ENCODE measurements at places on chromosomes 7 and 10.

DNA sequence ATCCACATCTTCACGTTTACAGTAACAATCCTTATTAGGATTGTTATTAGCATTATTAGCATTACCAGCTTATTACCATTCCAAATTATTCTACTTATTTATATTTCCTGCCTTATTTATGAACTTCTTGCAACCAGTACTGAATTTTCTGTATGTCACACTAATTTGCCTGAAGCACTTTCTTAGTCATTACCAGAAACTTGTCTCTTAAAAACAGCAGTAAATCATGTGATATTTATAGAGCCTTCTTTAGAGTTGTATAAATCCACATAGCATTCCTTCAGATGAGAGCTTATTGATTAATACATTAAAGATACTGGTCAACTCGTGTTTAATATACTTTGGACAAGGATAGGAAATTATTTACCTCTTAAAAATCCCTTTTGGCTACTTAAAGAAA, 618.6 kb downstream of the SUGCT start:
- DNase-seq: no peak

DNA sequence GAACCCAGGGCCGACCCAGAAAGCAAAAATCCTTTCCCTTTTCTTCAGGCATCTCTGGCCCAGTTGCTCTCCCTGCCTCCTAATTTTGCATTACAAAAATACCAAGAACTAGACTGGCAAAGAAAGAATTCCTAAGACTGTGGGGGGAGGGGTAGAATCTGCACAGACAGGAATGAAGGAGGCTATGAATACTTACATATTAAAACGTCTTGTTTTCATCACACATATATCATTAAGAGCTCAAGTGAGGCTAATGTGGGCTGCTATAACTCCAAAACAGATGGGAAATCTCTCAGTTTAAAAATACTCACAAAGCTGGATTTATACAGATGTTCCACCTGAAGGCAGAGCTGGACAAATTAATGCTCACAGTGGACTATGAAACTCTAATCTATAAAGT, 29.2 kb upstream of the MKX start:
- DNase-seq: no peak

DNA sequence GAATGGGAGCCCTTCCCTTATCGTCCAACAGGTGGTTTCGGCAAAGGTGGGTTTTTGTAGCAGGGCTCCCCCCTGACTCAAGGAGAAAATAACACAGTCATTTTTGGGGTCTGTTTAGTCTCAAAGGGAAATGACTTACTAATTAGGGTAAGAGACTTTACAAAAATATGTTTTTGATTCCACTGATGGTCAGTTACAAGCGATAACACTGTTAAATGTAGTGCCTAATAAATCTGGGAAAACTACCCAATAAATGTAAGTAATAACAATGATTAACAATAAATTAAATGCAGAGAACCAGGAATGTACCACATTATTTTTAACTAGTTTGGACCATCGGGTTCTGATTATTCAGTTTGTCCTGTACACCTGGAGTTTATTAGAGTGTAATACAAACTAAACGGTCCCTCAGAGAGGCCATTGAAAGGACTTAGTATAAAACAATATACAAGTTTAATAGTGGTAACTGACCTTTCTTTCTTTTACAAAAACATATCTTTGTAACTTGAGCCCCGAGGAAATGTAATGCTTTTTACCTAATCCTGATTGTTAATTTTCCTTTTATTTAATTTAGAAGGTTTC, 216.2 kb upstream of the HABP2 start:
- DNase-seq: no peak

- DNase-seq: no peak
Measured at GRCh38 chr7:9127901-9128300, 694.5 kb downstream of the NXPH1 start.

DNA sequence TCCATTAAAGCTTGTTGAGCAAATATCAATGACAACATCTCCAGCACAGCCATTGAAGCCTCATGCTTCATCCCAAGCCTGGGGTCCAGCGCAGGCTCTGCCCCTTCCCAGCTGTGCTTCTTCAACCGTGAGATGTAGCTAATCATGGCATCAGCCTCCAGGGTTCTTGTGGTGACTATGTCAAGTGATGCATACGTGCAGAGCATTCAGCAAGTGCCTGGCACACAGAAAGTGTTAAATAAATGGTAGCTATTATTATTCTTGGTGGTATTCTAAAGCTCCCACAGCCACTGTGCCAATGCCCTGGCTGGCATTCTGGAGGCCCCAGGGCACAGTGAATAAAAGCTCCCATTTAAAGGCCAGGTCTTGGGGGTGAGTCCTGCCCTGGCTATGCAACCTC, 146.6 kb downstream of the WDR11 start:
- DNase-seq: no peak

GRCh38 chr10:103791858-103792257, 63.5 kb downstream of the SH3PXD2A start:
- DNase-seq: no peak

- DNase-seq: peak; percentile 11
Measured at GRCh38 chr7:11343818-11344413, 370.2 kb downstream of the PHF14 start.

DNA sequence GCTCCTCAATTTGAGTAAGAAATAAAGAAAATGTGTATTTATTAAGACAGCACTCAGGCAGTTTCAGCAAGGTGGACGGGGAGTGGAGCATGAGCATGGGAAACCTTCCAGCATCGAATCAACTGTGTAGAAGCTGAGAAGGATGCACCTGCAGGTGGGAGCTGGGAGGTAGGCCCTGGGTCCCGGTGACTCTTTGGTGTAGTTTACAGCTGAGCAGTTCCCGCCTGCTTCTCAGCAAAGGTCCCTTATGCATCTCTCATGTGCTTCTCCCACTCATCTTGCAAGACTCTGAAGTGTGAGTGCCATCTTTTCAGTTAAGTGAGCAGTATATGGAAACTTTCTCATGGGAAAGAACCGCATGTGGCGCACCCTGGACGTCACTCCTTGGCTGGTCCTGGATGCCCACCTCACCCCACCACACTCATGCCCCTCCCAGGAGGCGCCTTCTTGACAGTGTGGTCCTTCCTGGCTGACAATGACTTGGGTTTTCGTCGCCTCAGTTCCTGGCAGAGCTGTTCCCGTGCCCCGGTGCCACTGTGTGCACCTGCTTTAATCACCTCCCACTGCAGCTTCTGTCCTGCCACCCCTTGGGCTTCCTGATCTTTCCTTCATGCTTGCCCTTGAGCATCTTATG, 19.8 kb upstream of the PURB start:
- DNase-seq: no peak

DNA sequence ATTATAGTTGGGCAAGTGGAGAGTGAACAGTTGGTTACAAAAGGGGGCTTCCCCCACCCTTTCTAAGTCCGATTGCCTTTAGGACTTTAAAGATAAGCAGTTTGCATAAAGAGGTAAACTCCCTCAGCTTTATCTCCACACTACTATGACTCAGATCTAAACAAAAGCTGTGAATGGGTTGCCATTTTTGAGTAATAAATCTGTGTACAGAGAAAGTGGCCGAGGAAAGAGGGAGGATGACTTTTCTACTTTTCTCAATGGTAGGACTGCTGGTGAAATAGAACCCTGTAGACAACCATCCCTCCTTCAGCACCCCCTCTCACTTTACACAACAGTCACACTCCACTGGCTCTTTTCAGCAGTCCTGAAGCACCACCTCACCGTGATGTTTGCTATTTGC, 71.2 kb downstream of the DNMBP start:
- DNase-seq: no peak

DNA sequence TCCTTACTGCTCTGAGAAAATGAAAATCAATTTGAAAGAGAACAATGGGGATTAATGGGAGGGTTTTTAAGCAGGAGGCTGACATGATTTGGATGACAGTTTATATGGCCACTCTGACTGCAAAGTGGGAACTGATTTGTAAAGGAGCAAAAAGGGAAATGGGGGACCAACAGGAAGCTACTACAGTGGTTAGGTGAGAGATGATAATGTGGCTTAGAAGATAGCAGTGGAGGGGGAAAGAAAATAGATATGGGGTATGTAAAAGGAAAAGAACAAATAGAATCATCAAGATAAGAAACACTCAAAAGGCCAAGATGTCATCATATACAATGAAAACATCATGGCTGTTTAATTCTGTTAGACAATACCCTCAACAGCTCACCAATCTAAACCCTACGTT, 177.5 kb downstream of the ANK3 start:
- no peak for DNase-seq

DNA sequence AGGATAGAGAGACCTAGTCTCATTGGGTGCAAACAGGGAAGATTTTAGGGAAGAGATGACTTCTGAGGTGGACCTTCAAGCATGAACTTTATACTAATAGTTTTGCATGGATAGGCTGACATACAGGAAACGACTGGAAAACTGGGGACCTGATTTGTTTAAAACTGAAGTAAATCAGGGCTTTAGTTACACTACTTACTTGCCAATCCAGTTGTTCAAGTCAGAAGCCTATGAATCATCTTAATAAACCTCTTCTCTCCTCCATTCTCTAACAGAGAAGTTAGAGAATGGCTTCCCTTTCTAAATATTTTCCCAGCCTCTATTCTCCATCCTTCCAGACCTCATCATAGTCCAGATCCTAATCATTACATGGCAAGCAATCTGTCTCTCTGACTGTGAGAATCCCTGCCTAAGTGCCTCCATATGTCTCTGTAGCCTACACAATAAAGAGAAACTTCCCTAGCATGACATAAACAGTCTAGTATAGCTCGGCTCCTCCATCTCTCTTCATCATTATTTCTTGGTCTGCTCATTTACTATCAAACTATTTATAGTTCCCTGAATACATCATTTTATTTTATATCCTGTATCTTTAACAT, 55.8 kb downstream of the PRKG1 start:
- DNase-seq: no peak

DNA sequence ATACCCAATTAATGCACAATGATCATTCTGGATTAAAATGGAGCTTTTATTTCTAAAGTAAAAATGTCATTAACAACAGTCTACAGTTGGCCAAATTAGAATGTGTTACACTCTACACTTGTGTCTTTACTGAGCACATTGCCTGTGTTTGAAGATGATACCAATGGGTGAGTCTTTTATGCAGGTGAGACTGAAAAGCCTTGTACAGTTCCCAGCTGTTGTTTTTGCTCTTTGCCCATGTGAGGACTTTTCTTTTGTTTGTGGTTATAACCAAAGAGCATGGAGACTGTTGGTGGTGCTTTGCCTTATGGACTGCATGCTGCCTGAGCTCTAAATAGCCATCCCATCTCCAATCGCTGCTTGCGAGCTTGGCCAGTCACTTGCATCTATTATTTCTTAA, 264.5 kb downstream of the GATA3 start:
- no peak for DNase-seq

DNA sequence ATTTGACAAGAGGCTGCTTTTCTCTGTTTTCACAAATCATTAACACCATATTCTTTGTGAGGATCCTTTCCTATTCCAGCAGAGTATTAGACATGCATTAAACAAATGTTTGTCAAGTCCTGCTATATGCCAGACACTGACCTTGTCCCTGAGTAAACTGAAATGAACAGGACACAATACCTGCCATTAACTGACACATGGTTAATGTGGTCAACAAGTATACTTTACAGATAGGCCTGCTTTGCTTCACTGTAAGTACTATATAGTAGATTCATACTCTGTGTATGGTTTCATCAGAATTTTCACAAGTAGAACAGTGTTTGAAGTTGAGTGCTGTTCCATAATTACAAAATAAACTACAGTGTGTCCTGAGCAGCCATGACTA, 5.9 kb downstream of the TNKS2 start:
- DNase-seq: no peak

DNA sequence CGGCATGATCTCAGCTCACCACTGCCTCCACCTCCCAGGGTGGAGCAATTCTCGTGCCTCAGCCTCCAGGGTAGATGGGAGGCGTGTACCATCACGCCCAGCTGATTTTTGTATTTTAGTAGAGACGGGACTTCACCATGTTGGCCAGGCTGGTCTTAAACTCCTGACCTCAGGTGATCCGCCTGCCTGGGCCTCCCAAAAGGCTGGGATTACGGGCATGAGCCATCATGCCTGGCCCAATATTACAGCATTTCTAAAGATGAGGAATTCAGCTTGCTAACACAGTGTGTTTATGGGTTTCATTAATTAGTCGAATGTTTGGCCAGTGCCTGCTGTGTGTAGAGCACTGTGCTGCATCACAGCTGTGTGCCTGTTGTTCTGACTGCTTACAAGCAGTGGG, 3.7 kb downstream of the WDR37 start:
- no peak for DNase-seq

GRCh38 chr10:107442035-107442505, 277.6 kb upstream of the SORCS1 start:
- no peak for DNase-seq

DNA sequence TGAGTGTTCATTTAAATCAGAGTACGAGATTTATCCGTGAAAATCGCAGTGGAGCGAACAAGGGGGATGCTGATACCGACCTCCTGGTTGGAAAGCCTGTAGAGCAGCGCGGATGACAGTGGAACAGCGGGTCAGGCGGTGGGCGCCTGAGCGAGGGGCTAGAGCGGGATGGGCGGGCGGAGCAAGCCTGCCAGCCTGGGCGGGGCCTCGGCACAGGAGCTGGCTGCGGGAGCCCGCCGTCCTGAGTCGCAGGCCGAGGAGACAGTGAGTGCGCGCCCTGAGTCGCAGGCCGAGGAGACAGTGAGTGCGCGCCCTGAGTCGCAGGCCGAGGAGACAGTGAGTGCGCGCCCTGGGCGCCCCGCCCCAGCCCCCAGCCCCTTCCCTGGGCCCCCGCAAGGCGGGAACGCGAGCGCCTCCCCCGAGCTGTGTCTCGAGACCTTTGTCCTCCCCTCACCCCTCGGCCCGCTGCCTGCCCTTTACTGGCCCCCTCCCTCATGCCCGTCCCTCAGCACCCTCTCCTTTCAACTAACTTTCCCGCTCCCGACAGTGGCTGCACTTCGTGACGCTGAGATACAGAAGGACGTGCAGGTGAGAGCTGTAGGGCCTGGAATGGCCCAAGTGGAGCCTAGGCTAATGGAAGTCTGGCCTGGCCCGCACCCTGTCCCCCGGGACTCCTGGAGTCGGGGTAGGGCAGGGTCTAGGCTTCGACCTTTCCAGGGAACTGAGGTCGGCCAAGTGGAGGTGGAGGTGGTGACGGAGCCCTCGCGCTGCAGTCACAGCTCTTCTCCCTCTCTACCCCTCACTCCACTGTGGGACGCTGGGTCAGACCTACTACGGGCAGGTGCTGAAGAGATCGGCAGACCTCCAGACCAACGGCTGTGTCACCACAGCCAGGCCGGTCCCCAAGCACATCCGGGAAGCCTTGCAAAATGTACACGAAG, at the start of gene AS3MT:
AS3MT (plus strand) TSS at position 213 of the 941 bp plus-strand sequence; CDS start at position 336, 123 bp downstream.
- DNase-seq: peak; percentile 43

DNA sequence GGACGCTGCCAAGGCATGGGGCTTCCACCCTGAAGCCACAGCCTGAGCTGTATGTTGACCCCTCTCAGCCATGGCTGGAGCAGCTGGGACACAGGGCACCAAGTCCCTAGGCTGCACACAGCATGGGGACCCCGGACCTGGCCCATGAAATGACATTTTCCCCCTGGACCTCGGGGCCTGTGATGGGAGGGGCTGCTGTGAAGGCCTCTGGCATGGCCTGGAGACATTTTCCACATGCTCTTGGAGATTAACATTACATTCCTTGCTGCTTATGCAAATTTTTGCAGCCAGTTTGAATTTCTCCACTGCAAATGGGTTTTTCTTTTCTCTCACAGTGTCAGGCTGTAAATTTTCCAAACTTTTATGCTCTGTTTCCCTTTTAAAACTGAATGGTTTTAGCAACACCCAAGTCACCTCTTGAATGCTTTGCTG, 463.6 kb downstream of the ZWINT start:
- no peak for DNase-seq

GRCh38 chr10:63666836-63667383, 145.7 kb downstream of the REEP3 start:
- DNase-seq: no peak

- DNase-seq: no peak
Measured at GRCh38 chr7:139560678-139561077, 37.2 kb downstream of the CLEC2L start.

Data from stimulated activated naive CD8-positive, alpha-beta T cell treated with anti-CD3 and anti-CD28 coated beads, Interleukin-15, amount 100 ng/mL, for 72 hours (primary cell).